Natural killer cell treated with Interleukin-12 subunit alpha and Interleukin-12 subunit beta and Interleukin-15 and Interleukin-18, amount 100 ng/mL, for 72 hours (primary cell): ENCODE measurements at places on chromosomes 4 and X.

GRCh38 chrX:133294126-133294525, 76.0 kb upstream of the TFDP3 start:
- DNase-seq, result no peak

GRCh38 chrX:112761242-112762207, 79.1 kb downstream of the AMOT start:
- no peak for DNase-seq

- DNase-seq, result no peak
Observed at GRCh38 chr4:176150356-176150682, 45.1 kb downstream of the SPATA4 start.

DNA sequence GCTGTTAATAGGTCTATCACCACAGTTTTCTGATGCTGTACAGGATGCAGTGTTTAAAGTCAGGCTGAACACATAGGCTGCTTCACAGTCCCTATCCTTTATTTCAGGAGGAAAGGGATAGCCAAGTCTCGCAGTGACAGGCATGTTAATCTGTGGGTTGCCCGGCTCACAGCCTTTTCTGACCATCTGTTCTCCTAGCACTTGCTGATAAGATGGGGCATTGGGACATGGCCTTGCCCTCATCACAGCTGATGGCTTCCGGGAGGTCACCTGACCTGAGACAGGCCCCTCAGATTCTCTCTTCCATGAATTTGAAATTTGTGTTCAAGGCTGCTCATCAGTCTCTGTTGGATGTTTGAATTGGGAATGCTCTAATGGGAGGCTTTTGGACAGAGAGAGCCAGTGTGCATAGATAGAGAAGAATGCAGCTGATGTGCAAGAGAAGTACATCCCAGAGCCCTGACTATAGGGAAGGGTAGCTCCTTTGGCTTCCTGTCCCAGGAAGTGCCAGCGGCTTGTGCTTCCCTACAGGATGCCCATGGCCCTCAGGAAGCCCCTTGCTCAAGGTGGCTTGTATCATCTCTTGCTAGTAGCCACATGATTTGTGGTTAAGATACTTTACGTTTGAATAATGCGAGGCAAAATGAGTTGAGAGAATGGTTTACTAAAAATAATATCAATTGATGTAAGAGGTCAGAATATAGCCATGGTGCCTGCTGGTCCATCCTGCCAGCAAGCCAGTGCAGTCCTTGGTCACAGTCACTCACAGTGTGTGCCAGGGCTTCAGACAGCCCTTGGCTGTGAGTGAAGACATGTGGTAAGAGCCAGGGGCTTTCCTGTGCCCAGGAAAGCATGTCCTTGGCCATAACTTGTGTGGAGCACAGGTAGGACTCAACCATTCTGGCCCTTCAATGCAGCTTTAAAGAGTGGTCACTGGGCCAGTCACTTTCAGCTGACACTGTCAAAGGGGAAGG, 88.6 kb downstream of the TSPAN7 start:
- DNase-seq, result no peak

DNA sequence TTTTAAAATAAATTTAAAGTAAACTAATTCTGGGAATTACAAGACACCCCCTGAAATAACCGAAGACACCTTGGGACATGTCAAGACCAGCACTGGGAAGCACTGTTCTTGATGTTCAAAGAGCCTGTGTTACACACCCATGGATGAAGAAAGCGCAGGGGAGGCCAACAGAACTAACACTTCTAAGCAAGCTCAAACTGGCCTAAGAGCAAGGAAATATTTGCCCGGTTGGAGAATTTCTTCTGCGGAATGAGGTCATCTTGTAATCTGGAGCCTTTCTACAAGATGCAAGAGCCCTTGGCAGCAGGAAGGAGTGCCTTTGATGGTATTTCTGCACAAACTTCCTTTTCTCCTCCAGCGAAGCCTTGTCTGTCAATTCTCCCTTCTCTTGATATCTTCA, 9.3 kb upstream of the EFHC2 start:
- DNase-seq, result no peak

- no peak for DNase-seq
Observed at GRCh38 chr4:128690011-128690410, 119.5 kb upstream of the JADE1 start.

DNA sequence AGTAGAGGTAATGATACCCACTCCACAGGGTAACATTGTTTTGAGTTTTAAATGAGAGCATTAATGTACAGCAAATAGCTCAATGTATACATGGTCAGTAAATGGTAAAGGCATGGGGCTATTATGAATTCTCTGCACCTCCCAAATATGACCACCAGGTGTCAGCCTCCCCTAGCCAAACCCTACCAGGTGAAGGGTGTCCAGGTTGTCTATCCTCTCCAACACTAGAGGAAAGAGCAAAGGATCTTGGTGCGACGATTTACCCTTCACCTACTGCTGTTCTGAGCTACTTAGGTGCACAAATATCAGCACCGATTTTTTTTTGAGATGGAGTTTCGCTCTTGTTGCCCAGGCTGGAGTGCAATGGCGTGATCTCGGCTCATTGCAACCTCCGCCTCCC, 26.5 kb upstream of the XIAP start:
- peak; percentile 63 for DNase-seq

DNA sequence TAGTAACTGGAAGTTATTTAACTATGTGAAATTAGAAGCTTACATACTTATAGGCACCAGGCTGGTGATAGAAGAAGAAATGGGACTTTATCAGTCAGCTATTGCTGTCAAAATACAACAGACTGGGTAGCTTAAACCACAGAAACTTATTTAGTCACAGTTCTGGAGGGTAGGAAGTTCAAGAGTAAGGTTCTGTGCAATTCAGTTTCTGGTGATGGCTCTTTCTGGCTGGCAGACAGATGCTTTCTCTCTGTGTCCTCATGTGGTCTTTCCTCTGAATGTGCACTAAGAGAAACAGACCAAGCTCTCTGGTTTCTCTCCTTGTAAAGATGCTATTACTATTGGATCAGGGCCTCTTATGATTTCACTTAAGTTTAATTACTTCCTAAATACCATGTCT, 92.1 kb upstream of the ANKRD50 start:
- DNase-seq, result no peak
